ENCODE measurements at places on chromosomes 16 and 17.

GRCh38 chr17:37825851-37826250 is 81.0 kb upstream of the HNF1B start:
- no peak for DNase-seq

- no peak for DNase-seq
Observed at GRCh38 chr17:81681672-81682071, 1.9 kb downstream of the ARL16 start.

- no peak for DNase-seq
Observed at GRCh38 chr17:27385626-27386025, 70.6 kb upstream of the KSR1 start.

GRCh38 chr16:87581857-87582215 is 20.5 kb upstream of the JPH3 start:
- no peak for DNase-seq

GRCh38 chr16:84267380-84267779 is 27.3 kb upstream of the WFDC1 start:
- DNase-seq, result no peak

DNA sequence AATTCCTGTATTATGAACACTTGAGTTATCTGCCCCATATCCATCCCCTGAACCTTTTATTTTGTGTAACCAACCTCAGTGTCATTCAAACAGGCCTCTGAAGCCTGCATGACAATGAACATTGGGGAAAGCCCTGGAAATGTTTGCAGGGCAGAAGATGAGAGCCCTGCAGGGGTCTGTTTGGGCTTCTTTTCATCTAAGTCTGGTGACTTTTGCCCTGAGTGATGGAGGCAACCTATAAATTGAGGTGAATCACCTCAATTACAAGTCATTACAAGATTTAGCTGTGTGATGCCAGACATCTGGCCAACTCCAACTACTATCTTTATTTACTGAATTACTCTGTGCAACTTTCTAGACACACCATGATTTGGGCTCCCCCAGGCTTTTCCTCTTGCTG is 189.2 kb downstream of the MAF start:
- DNase-seq, result no peak

DNA sequence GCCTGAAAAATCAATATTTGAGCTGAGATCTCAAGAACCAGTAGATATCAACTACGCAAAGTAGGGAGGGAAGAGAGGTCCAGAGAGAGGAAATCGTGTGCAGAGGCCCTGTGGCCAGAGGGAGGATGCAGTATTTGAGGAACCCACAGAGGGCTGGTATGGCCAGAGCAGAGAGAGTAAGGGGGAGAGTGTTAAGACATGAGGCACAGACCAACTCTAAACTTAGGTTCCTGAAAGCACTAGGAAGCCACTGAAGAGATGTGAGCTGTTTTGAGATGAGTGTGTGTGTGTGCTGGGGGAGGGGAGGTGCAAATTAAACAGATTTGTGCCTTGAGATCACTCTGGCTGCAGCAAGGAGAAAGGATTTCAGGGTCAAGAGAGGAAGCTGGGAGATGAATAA is 10.9 kb downstream of the SLC13A2 start:
- DNase-seq, result no peak

GRCh38 chr17:1244606-1245012 is 25.6 kb upstream of the BHLHA9 start:
- no peak for DNase-seq

GRCh38 chr17:82113422-82113821 is 15.4 kb upstream of the FASN start:
- no peak for DNase-seq

DNA sequence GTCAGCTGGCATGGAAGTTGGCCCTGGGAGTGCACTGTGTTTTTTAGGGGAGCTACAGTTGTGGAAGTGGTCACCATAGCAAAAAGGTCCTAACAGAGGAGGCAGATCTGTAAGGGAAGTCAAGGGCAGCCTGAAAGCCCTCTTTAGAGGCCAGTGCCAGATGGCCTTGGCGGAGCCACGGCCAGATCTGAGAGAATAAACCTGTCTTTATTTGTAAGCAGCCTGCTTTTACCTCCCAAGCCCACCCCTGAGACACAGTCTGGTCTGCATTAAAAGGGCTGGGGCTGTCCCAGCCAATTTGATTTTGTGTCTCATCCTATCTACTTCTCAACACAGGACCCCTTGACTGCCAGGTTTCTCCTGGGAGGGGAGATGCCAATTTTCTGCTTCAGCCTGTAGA is 51.0 kb upstream of the NOL11 start:
- no peak for DNase-seq

DNA sequence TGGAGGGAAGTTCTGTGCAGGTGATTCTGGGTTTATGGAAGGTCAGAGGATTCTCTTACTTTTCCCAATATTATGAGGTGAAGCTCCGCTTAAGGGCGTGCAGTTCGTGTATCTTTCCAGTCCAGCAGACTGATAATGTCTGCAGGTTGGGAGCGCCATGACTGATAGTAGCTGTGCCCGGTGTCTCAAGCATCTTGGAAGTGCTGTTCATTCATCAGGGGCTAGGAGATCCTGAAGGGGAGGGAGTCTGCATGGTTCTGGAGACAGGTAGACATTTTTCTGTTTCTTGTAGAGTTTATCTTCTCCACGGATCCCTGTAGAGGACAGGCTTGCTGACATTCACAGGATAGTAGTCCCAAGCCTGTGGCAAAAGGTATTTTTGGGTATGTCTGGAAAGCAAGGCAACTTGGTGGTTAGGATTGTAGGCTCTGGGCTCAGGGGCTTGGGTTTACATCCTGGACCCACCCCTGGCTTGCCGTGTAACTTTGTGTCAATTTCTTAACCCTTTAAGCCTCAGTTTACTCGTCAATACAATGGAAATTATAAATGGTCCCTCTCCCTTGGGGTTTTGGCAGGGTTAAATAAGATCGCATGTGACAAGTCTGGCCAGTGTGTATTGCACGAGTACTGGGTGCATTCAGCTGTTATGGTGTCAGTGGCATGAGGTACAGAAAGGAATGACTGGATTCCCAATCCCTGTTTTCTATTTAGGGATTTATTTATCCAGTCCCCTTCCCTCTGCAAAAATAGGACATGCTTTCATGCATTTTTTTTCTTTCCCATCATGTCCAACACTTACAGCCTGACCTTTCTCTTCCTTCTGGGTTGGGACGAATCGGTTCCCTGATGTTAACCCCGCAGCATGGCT is 8.2 kb downstream of the HLF start:
- no peak for DNase-seq

- no peak for DNase-seq
Observed at GRCh38 chr16:30525844-30526136, 576 bp downstream of the ZNF768 start.

GRCh38 chr16:29124828-29125227 is 140.0 kb downstream of the LAT start:
- DNase-seq, result no peak

DNA sequence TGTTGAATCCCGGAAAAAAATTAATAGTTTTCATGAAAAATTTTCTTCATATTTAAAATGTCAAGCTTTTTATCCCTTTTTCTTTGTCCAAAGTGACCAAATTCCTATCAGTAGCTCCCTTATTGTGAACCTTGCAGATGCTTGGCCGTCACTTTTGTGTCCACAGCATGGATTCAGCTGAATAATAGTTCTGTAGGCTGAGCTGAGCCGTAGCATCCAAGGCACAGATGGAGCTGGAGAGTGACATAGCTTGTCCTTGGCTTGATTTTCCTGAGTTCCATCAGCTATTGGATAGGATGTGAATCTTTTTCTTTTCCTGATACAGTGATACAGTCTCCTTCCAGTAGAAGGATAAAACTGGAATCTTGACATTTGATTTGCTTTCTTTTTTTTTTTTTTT is 3.6 kb downstream of the NUP85 start:
- no peak for DNase-seq

GRCh38 chr17:57602896-57603295 is 142.2 kb downstream of the CCDC182 start:
- DNase-seq, result no peak

- no peak for DNase-seq
Observed at GRCh38 chr16:21646721-21647561, 5.5 kb downstream of the IGSF6 start.

DNA sequence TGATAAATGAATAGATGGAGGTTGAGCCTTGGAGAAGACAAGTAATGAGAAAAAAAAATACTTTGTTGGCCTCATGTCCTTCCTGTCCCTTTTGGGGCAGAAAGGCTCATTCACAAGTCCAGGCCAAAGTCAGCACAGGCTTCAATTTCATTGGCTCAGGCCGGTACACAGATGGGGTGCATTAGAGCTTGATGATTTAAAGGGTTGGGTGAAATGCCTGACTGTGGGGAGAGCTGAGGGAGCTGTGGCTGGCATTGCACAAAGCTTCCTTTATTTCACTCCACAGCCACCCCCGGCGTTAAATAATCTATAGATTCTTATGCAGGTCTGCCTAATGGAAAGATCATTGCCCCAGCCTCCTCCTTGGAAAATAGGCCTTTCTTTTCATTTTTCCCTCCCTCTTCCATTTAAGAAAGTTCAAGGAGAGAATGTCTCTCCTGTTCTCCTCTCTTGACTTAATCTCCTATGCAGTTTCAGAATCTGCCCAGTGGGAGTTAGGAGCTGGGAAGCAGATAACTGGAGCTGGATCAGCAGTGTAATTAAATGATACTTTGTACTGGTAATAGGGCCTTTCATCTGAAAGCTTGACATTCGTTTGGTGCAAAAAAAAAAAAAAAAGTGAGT is 24.4 kb downstream of the YPEL2 start:
- DNase-seq, result no peak

- no peak for DNase-seq
Observed at GRCh38 chr16:27290562-27290961, 22.0 kb upstream of the NSMCE1 start.

- DNase-seq, result no peak
Observed at GRCh38 chr16:4501071-4501478, 24.9 kb downstream of the HMOX2 start.

GRCh38 chr16:12087901-12088421 is 111.4 kb downstream of the SNX29 start:
- no peak for DNase-seq

- DNase-seq, result no peak
Observed at GRCh38 chr17:81125573-81126081, 39.7 kb upstream of the PVALEF start.

DNA sequence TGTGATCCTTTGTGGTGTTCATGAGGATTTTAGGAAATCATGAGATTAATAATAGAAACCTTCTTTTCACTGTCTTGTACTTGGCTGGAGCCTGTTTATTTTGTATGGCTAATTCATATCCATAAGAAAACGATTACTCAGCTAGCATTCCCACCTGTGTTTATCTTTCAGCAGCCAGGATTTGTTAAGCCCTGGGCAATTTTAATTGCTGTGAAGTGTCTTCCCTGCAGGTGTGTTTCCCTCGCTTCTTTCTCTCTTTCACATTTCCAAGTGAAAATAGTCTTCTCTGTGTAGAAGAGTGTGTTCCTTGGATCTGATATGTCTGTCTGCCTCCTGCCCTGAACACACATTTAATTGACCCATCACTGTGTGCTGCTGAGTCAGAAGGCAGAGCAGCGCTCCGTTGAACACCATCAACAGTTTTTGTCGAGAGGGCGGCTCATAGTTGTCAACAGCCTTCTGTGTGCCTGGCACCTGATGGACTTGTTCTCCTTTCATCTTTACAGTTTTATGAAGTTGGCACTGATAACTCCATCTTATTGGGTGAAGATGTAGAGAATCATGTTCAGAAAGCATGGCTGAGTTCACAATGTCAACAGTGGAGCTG is 83.2 kb downstream of the SPECC1 start:
- peak; percentile 16 for DNase-seq

GRCh38 chr16:67391424-67392300 is 1.6 kb downstream of the TPPP3 start:
- DNase-seq, result no peak

DNA sequence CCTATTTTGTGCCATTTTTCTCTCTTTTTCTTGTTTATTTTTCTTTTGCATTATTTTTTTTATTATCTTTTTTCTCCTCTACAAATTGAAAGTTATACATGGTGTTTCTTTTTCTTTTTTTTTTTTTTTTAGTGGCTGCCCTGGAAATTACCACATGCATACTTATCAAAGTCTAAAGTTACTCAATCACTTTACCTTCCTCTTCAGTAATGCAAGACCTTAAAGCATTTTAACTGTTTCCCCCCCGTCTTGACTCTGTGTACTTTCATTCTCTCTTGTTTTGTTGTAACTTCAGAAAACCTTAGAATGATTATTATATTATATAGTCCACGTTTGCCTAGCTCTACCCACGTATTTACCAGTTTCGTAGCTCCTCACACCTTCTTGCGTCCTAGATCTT is 33.3 kb upstream of the SMPD3 start:
- DNase-seq, result no peak

Data from NCI-H1930 (cell line).